Large intestine (tissue), 12 donors: ENCODE measurements at places on chromosomes 6 and 20.

DNA sequence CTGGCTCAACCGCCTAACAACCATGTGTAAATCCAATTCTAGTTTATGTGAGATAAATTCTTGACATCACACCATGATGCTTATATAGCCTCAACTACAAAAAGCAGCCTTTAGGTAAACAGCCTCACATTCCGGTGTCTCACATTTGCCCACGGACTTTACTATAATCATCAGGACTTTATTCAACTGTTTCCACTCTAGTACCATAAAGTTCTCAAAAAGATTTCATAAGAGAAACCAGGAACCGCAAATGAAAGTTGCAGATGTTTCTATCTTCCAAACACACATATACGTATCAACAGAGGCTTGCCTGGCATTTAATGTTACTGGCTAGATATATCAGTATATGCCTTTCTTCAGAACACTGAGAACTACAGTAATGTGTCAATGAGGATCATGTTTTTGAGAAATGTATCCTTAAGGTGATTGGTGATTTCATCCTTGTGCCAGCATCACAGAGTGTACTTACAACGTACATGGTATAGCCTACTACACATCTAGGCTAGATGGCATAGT lies 80.0 kb downstream of the EPB41L2 start:
- no peaks in the 10 kb centered on the region for H3K36me3 ChIP-seq
- no peak overlapping the region for H3K4me3 ChIP-seq
- no peak overlapping the region for H3K27ac ChIP-seq
- H3K27me3 ChIP-seq = no peaks in the 10 kb centered on the region

DNA sequence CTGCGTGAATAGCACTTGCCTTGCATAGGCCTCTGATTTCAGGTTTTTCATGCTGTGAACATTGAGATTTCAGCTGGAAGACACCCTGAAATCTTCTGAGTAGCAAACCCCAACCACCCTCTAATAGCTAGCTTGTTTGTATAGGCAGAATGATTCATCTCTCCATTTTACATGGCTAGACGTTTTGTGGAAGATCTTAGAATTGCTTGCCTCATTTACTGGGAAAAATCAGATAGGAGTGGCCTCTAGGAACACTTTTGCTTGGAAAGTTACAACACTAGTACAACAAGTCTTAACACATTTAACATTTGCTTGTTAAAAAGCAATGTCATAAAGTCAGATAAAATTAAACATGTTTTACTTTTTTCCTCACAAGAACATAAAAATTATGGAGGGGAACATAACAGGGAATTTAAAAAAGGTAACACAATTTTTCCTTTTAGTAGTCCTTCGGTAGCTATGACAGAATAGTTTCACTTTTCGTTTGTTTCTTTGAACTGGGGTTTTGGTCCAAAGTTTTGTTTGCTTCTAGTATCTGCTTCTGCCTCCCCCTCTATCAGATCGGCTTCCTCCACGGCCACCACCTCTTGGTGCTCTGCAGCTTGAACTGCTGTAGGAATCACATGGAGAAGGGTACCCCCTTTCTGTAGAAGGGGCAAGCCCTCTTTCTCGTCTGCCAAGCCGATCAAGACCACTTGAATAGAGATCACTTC lies 102.2 kb upstream of the PTCHD4 start:
- H3K27me3 ChIP-seq = no peaks in the 10 kb centered on the region
- H3K4me3 ChIP-seq = no peak overlapping the region
- no peaks in the 10 kb centered on the region for H3K36me3 ChIP-seq
- no peak for DNase-seq
- H3K27ac ChIP-seq = no peak overlapping the region

DNA sequence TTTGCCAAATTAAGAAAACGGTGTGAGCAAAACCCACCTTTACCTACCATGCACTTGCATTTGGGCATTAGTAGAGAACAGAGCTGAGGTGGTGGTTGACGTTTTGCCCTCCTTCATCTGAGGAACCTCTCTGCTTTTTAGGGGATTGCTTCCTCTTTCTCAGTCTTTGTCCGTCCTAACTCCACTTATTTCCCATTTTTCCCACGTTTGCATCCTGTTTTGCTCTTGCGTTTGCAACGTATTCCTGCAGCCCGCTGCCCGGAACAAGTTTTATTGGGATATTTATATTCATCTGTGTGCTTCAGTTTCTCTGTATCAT lies 374 bp upstream of the SERINC1 start:
- DNase-seq = no peak
- no peaks in the 10 kb centered on the region for H3K4me1 ChIP-seq
- no peaks in the 10 kb centered on the region for H3K27me3 ChIP-seq
- no peaks in the 10 kb centered on the region for H3K36me3 ChIP-seq

DNA sequence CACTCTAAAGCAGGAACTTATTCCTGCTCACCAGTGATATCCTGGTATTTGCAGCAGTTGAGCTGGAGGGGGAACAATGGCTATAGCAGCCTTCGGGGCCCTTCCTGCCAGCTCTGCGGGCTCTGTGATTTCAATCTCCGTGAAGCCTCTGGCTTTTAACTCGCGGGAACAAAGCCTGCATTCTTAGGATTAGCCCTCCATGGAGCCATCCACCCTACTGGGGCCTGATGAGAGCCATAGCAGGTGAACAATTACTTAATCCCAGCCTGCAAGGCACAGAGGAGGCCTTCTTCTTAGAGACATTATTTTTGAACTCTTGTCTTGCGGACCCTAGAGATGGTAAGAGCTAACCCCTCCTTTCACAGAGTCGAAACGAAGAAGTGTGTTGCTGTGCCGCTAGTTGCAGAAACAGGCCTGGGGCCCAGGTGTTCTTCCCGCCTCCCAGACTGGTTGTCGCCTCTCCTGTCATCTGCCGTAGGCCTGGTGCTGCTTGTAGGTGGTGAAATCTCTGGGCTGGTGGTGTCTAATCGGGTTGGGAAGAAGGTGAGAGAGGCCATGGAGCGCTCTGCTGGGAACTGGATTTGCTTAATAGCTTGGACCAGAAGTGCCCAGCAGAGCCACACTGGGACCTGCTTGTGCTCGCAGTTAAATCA lies 9.7 kb downstream of the GHRH start:
- no peak for DNase-seq
- no peaks in the 10 kb centered on the region for H3K4me1 ChIP-seq
- H3K27ac ChIP-seq = no peak overlapping the region
- H3K4me3 ChIP-seq = no peak overlapping the region

GRCh38 chr6:141491684-141492083 lies 641.0 kb upstream of the GJE1 start:
- no peak for DNase-seq
- H3K4me1 ChIP-seq = no peaks in the 10 kb centered on the region
- H3K4me3 ChIP-seq = no peak overlapping the region

DNA sequence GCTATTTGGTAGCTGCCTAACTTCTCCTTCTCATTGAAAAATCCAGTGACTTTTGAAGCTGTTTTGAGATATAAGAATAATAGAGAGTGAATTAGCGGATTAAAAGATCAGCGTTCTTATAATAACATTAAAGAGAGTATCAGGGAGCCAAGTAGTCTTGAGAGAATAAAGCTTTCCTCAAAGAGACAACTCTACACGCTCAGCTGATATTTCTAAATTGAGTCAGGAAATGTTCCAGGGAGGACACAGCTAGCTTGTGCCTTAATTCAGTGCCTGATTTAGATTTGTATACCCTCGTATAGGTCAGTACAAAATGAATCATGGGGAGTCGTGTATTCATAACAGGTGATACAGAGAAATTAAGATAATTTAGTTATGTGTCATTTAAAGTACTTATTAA lies 75.1 kb upstream of the QKI start:
- H3K36me3 ChIP-seq = no peaks in the 10 kb centered on the region
- H3K4me1 ChIP-seq = peaks cover 6% of the 10 kb centered on the region
- no peak overlapping the region for H3K4me3 ChIP-seq
- no peak for DNase-seq
- no peaks in the 10 kb centered on the region for H3K27me3 ChIP-seq

DNA sequence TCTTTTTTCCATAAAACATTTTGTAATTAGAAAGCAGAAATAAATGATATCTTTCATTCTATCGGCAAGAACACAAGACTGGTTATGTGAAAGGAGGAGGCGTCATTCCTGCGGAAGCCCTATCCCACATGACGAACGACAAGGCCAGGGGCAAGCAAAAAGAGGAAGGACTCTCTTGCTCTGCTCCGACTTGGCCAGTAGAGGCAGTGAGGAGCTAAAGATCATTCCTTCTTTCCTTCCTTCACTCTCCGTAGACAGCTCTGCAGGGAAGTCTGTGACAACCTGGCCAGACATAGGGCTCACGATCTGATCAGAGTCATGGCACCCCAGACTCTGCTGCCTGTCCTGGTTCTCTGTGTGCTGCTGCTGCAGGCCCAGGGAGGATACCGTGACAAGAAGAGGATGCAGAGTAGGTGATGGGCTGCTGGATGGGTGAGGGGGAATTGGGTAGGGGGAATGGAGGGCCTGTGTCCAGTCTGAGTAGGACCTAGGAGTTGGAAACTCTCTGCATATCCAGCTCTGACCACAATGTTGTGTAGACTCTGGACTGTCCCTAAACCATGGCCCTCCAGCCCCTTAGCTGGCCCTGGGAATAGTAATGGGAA lies at the start of gene WFDC10A:
WFDC10A (plus strand) TSS at position 244 of the 605 bp plus-strand sequence; CDS start at position 319, 75 bp downstream.
- DNase-seq = peak; percentile 12
- H3K27me3 ChIP-seq = no peaks in the 10 kb centered on the region
- no peak within 1 kb of the TSS for H3K4me3 ChIP-seq
- H3K4me1 ChIP-seq = no peaks in the 10 kb centered on the region
- no peaks in the 10 kb centered on the region for H3K36me3 ChIP-seq

- no peak for DNase-seq
- H3K27ac ChIP-seq = no peak overlapping the region
- H3K4me3 ChIP-seq = no peak overlapping the region
- H3K27me3 ChIP-seq = no peaks in the 10 kb centered on the region
- H3K36me3 ChIP-seq = no peaks in the 10 kb centered on the region
Measured at GRCh38 chr20:23586735-23587525, 18.6 kb upstream of the CST9L start.

DNA sequence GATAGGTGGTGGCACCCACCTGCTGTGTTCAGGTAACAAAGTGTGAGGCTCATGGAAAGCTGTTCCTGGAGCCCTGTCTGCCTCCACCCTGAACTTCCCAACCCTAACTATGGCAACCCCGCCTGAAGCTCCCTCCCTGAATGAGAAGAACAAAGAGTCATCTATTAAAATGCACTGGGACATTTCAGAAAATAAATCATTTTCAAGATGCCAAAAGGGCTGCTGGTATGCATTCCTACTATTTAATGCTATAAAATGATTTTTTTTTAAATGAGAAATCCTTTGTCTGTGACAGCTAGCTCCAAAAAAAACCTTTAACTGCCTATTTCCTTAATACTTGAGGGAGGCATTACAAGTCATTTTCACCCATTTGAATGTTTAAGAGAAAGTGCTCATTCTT lies 84.3 kb upstream of the MRPS10 start:
- no peaks in the 10 kb centered on the region for H3K36me3 ChIP-seq
- H3K4me1 ChIP-seq = no peaks in the 10 kb centered on the region
- no peak for DNase-seq
- no peaks in the 10 kb centered on the region for H3K27me3 ChIP-seq
- H3K27ac ChIP-seq = no peak overlapping the region

- H3K4me1 ChIP-seq = peaks cover 9% of the 10 kb centered on the region
- H3K4me3 ChIP-seq = no peak overlapping the region
- no peak overlapping the region for H3K27ac ChIP-seq
- H3K27me3 ChIP-seq = no peaks in the 10 kb centered on the region
- no peak for DNase-seq
Measured at GRCh38 chr20:19813846-19814640, 56.0 kb downstream of the RIN2 start.

DNA sequence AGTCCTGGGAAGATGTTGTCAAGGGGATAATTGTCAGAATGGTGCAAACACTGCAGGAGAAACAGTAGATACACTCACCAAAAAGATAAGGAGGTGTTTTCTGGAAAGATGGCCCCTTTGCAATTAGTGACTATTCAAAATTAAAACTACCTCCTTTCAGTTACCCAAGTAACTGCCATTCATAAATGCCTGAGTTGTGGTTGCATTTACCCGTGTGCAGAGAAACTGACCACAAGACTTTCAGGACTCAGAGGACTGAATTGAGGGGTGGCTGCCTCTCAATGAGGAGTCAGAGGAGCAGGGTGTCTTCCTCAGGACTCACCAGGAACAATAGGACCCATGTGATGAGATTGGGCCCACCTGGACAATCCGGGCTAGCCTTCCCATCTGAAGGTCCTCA lies 39.0 kb downstream of the GCM1 start:
- no peaks in the 10 kb centered on the region for H3K36me3 ChIP-seq
- DNase-seq = no peak
- H3K27ac ChIP-seq = no peak overlapping the region
- H3K4me3 ChIP-seq = no peak overlapping the region
- H3K4me1 ChIP-seq = peaks cover 16% of the 10 kb centered on the region

DNA sequence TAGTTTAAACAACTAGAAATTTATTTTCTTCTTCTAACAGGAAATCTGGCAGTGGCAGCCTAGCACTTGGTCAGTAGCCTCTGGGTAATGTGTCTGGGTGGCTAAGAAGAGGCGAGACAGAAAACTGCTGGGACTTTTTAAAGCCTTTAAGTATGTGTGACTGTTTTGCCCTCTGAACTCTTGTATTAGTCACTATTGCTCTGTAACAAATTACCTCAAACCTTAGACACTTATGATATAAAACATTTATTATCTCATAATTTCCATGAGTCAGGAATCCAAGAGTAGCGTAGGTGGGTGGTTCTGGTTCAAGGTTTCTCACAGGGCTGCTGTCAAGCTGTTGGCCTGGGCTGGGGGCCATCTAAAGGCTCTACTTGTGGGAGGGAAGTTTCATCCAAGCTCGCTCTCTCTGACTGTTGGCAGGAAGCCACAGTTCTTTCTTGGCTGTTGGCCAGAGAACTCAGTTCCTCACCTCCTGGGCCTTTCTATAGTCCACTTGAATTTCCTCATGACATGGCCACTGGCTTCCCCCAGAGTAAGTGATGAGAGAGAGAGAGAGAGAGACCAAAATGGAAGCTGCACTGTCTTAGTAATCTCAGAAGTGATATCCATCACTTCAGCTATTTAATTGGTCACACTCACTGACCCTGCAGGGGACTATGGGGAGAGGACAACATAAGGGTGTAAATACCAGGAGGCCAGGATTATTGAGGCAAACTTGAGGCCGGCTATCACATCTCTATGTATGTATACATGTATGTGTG lies 17.4 kb upstream of the TBC1D22B start:
- H3K4me1 ChIP-seq = peaks cover 11% of the 10 kb centered on the region
- no peak overlapping the region for H3K4me3 ChIP-seq
- H3K27me3 ChIP-seq = no peaks in the 10 kb centered on the region
